Activated T-helper 17 cell treated with anti-CD3 and anti-CD28 coated beads, Interleukin-2, amount 50 U/mL, for 72 hours (primary cell): ENCODE measurements at places on chromosomes 3 and 15. TPM values are rescaled to one million over a fixed set of nuclear protein-coding genes. Genes with fewer than 3 reads are reported as not detected.

GRCh38 chr3:182436547-182436946 is 356.8 kb upstream of the ATP11B start:
- ATAC-seq, result no peak

DNA sequence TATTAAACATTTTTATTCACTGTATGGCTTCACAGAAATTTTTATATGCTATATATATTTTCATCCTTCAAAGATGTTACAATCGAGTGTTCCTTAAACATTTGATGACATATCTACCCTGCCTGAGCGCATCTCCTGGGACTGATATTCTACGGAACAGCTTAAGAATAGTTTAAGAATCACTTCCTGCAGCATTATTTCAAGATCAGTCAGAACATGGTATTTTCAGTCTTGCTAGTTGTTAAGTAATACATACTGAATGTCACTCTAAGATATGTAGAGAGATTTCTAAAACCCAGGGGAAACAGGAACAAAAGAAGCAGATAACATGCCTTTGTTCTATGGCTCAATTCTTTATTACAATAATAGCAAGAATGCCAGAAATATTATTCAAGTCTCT is 8.7 kb downstream of the COL8A1 start:
- no peak for ATAC-seq

- ATAC-seq, result no peak
Observed at GRCh38 chr3:126343649-126344035, 13.6 kb downstream of the KLF15 start.

The MYNN gene
- total RNA-seq, result 11.8 TPM
